ENCODE measurements at places on chromosomes 7 and 10. TPM values are rescaled to one million over a fixed set of nuclear protein-coding genes. Genes with fewer than 3 reads are reported as not detected.

DNA sequence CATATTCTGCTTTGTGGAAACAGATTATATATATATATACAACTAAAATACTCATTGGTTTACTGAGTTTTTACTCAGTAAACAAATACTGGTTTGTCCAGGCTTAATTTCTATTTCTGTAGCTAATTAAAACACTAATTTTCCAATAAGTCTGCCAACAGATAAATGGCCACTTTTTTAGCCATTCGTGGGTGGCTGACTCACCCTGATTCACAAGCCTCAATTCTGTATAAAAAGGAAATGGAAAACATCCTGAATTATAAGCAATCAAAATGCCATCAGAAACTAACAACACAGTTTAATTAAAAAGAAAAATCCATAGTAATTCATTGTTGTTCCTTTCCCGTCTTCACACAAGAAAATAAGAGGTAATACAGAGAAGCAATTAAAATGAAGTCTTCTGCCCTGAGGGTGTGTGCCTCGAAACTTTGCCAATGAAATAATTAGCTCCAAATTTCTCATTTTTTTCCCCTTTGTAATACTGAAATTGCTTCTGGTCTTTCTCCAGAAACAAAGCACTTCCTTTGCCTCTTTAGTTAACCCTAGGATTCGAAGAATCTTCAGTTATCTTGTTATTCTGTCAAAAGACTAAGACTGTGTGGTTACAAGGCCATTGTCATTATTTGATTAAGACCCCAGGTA, 118.7 kb upstream of the PTN start:
- DNase-seq = no peak

- DNase-seq = no peak
Observed at GRCh38 chr7:40658729-40659128, 523.9 kb downstream of the SUGCT start.

GRCh38 chr7:84384417-84384816, 189.8 kb upstream of the SEMA3A start:
- no peak for DNase-seq

- DNase-seq = no peak
Observed at GRCh38 chr10:96610817-96611216, 24.0 kb upstream of the TM9SF3 start.

GRCh38 chr7:17239683-17240521, 58.5 kb upstream of the AHR start:
- DNase-seq = no peak

FFAR4 gene
- 0.90 TPM for total RNA-seq
